ENCODE measurements at places on chromosomes 7 and 10. TPM values are rescaled to one million over a fixed set of nuclear protein-coding genes. Genes with fewer than 3 reads are reported as not detected.

DNA sequence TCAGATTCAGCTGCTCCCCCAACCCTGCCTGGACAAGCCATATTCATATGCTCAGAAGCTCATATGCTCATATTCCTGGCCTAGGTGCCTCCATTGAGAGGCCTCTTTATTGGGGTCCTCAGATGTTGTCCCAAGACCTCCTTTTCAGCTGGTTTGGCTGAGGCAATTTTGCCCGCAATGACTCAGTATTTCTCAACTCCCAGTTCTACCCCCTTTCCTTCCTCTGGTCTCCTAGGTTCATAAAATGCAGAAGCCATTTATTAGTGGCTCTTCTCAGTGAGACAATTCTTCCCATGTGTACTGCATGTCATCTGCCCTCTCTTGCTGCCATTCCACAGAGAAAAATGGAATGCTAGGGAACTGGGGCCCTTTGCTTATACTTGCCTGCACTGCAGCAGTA is 110.7 kb downstream of the INHBA start:
- no peak for DNase-seq

DNA sequence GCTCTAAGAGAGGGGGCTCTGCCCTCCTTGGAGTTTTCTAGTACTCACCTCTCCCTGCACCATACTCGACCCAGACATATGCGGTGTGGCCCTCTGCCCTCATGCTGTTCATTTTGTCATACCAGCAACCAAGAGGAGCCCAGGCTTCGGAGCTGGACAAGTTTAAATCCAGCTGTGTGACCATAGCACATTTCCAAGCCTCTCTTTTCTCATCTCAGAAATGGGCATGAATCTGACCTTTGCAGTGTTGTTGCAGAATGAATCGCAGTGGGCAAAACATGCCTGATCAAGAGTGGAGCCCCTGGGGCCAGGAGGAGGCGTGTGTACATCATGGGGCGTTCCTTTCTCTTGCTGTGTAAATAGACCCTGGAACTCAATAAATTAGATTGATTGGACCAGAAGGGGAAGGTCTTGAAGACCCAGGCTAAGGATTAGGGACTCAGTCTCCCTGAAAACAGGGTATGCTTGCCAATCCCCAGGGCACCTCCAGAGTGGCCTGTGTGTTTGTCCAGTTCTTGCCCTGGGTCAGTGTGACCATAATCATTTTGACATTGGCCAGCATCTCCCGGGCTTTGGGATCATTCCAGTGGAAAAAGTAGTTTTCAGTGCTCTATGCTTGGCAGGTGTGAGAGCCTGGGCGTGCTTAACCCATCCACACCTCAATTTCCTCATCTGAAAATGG is 59.6 kb downstream of the ZMIZ1 start:
- no peak for DNase-seq

The LIPN gene
- total RNA-seq, result not detected

GRCh38 chr7:134422008-134422407 is 36.9 kb downstream of the AKR1B1 start:
- no peak for DNase-seq

Measured in T-cell (primary cell).